ENCODE measurements at places on chromosomes 5 and 9.

DNA sequence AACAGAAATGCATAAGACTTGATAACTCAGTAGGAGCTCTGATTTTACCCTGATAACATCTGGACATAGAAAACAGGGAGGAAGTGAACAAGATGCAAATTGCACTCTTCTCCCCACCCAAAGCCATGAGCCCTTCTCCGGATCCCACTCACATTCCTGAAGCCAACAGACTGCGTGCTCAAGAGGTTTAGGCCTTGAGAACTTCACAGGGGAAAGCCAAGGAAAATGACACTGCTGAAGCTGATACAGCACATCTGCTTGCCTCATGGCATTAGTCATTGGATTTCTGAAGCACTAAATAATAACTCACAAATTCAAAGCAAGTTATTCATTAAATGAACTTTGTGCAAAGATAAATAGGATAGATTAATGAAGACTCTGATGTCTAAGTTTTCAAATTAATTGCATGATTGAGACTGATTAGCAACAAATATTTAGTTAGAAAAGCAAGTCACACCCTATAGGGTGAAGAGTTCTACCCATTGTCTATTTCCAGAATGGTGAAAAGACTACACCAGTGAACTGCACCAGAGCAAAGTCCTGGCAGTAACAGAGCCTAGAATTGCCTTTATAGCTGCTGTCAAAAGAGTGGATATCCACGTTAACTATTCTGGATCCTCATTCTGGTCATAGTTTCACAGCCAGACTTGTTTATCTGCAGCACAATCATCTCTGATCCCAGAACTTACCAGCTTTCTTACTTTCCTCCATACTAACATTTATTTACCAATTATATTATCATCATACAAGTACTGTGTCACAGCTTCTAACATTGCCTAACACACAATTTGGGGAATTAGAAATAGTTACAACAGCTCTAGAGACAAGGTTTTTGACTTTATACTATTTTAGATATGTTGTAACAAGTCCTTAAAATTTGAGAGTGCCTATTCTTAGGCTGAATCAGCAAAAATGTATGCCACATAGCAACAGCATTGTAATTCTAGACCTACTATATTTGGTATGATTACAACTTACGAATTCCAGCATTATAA is 432.1 kb upstream of the RGMB start:
- no peak for DNase-seq

DNA sequence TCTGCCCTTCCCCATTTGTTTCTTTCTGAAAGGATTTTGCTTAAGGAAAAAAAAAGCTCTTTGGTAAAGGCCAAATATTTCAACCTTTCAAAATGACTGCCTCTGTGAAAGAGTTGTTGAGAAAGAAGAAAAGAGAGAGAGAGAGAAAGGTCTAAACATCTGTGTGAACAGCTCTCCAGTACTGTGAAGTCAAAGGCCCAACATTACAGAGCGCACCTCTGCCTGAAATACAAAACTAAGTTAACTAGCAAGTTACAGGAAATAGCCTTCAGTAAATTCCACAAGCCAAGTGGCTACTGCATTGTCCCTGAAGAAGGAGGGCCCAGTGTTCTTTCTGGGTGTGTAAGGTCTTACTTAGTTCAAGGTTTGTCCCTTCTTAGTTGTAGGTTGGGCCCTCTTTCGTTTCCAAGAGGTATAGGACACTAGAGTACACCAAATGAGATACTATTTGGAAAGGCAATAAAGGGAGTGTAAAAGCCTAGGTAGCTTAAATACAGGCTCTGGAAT is 104.4 kb downstream of the THBS4 start:
- no peak for DNase-seq

GRCh38 chr9:105432247-105432842 is 15.5 kb upstream of the FSD1L start:
- no peak for DNase-seq

GRCh38 chr9:124884376-124884775 is 22.4 kb downstream of the ARPC5L start:
- DNase-seq, result no peak

GRCh38 chr5:30108051-30108450 is 1085.4 kb upstream of the CDH6 start:
- DNase-seq, result no peak

DNA sequence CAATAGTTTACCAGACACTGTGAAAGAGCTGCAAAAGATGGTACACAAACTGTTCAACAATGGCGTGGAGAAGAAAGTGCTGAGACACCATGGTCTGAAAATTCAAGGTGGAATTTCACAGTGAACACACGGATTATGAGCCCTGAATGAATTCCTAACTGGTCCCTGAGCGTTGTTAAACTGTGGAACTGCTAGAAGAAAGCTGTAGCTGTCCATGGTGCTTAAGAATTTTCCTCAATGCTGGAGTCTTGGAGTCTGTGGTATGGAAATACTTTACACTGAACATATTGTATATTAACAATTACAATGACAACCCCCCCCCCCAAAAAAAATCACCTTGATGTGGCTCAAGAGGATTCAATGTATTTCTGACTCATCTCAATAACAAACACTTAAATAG is 68.5 kb downstream of the SLC24A2 start:
- DNase-seq, result no peak

DNA sequence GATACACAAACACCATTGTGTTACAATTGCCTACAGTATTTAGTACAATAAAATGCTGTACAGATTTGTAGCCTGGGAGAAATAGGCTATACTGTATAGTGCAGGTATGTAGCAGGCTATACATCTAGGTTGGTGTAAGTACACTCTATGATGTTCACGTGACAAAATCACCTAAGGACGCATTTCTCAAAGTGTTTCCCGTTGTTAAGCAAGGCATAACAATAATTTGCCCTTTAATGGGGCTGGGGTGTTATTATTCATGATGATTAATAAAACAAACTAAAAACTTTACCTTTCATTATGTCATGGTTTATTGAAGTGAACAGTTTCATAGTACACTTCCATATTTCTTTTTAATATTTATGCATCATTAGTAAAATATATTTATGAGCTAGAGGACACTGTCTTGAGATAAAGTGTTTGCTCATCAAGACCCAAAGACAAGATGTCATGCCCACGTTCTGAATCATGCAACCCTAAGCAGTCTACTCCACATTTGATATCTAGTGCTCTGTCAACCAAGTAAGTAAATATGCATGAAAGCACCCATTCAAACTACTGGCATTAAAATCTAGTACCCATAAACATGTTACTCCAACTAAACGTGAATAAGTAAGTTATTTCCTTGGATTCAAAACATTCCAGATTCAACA is 220.5 kb downstream of the NR2F1-AS1 start:
- no peak for DNase-seq

GRCh38 chr9:96551403-96551802 is 68.2 kb downstream of the CDC14B start:
- no peak for DNase-seq

DNA sequence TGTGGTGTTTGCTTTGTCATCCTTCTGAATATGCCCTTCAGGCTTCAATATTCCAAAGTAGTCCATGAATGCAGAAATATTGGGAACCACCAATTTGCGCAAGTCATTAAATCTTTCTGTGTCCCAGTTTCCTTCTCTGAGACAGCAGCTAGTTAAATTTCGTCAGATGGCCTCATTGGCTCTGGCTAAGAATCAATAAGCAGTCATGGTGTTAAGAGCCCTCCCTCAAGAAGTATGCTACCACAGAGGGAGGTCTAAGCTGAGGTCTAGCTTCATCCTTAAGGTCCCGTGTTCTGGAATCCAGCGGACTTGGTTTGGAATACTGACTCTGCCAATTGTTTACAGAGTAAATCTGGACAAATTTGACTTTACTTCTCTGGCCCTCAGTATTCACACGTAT is 59.1 kb upstream of the C5orf58 start:
- DNase-seq, result no peak

- DNase-seq, result peak; percentile 37
Measured at GRCh38 chr9:15509931-15510788, 610 bp downstream of the PSIP1 start.

DNA sequence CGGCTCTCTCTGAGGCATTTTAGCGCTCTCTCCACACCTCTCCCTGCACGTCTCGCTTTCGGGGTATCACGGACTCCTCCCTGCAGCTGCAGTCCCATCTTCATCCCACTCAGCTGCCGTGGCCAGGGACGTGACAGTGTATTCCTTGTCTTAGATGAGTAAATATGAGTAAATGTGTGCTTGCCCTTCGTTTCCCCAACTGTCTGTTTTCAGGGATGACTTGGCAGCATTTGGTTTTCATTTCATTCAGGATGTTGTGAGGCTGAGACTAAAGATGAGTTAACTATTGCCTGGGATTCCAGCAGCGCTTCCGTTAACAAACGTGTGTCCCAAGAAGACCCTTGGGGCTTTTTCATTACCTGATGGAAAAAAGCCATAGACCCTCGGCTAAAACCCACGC is 29.5 kb downstream of the GDNF start:
- DNase-seq, result no peak

DNA sequence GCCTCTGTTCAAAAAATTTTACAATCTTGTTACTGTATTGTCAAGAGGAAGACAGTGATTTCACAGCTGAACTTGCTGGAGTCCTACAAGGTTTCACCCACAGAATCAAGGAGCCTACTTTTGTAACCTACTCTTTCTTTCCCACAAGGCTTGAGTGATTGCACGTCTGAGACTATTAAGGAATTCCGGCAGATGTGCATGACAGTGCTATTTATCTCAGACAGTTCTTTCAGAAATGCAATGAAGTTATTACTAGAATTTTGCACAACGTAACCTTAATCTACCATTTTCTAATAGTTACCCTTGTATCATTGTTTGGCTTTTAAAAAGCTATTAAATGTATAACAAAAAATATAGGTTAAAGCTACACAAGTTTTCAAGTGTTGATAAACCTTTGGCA is 400.1 kb downstream of the PTPRD start:
- no peak for DNase-seq

Measured in stimulated activated CD8-positive, alpha-beta memory T cell treated with anti-CD3 and anti-CD28 coated beads, Interleukin-7, amount 100 ng/mL, for 1 hour (primary cell).